ENCODE measurements at places on chromosomes 12 and 14. TPM values are rescaled to one million over a fixed set of nuclear protein-coding genes. Genes with fewer than 3 reads are reported as not detected.

Gene CELA1
- total RNA-seq = not detected

Gene CLECL1
- total RNA-seq = 0.38 TPM

Gene RHOJ
- 1.8 TPM for total RNA-seq

Gene SLC25A47
- total RNA-seq = 191 TPM

Gene VSIG10
- total RNA-seq = 20.7 TPM

Gene EPYC
- not detected for total RNA-seq

All from left lobe of liver (tissue), 2 donors.